Esophagus squamous epithelium (tissue), 5 donors: ENCODE measurements at places on chromosomes 16 and 17.

GRCh38 chr17:33989361-33990148 lies 265.5 kb upstream of the CCL2 start:
- DNase-seq: no peak

GRCh38 chr16:81562926-81563325 lies 118.3 kb downstream of the CMIP start:
- DNase-seq: no peak

GRCh38 chr17:3571043-3571900 lies 13.7 kb upstream of the TRPV3 start:
- no peak for DNase-seq

GRCh38 chr17:32445074-32445415 lies 735 bp downstream of the PSMD11 start:
- DNase-seq: no peak

GRCh38 chr17:41762391-41762790 lies 24.1 kb downstream of the JUP start:
- no peak for DNase-seq

DNA sequence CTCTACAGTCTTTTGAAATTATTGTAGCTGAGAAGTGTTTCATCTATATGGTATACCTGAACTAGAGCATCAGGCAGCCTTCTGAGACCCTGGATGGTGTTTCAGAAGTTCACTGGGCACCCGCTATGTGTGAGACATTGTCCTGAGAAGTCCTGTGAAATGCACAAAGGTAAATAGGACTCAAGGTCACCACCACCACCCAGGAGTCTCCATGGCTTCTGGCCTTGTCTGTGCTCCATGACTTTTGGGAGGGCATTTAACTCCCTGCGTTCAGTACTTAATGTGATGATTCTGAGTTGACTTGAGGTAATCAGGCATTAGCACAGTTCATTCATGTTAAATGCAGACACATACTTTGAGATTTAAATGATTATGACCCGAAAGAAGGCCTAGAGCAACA lies 1.1 kb downstream of the MLYCD start:
- no peak for DNase-seq

GRCh38 chr17:2064980-2065785 lies 10.3 kb downstream of the HIC1 start:
- no peak for DNase-seq

GRCh38 chr17:72699545-72699944 lies 392.9 kb downstream of the SLC39A11 start:
- DNase-seq: no peak

DNA sequence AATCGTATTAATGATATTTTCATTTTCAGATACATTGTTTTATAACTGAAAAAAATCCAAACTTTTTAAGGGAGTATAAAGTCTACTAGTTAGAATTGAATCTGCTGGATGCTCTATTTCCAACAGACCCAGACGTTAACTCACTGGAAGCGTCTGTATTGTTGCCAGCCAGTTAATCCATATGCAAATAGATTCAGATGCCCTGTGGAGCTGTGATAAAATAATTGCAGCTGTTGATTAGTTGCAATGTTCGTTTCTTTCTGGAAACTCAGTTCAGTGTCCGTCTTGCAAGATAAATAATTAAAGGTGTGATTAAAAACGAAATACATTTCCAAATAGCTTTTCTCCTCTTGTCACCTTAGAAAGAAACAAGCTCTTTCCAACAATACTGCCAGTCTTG lies 5.1 kb upstream of the GNA13 start:
- no peak for DNase-seq

DNA sequence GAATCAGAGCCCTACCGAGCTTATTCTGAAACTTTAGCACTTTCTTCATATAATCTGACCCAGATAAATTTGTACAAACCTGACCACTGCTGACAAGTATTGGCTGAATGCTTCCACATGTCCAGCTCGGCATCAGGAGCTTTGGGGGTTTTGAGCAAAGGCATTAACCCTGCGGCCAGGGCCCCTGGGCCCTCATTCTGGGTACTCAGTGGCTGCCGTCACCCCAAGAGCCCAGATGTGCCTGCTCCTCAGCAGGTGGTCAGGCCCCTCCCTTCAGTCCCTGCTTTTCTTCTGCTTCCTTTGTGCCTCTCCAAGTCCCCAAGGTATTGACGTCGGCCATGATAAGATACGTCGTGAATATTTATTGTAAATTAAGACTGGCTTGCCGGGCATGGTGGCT lies 47.3 kb upstream of the CHMP6 start:
- no peak for DNase-seq

DNA sequence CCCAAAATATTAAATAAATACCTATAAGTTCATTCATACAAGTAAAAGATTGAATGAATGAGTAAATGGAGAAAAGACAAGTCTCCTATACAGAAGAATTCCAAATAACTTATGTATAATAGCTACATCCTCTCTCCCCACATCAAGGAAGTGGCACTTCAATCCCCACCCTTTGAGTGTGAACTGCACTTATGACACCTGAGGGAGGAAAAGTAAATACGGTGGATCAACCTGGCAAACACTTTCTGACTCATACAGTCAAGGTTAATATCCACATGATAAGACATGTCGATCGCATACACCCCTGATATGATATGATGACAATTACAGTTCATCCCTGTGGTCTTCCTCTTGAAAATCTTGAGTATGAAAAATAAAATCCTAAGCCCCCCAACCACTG lies 18.0 kb downstream of the SLFN12L start:
- DNase-seq: no peak

DNA sequence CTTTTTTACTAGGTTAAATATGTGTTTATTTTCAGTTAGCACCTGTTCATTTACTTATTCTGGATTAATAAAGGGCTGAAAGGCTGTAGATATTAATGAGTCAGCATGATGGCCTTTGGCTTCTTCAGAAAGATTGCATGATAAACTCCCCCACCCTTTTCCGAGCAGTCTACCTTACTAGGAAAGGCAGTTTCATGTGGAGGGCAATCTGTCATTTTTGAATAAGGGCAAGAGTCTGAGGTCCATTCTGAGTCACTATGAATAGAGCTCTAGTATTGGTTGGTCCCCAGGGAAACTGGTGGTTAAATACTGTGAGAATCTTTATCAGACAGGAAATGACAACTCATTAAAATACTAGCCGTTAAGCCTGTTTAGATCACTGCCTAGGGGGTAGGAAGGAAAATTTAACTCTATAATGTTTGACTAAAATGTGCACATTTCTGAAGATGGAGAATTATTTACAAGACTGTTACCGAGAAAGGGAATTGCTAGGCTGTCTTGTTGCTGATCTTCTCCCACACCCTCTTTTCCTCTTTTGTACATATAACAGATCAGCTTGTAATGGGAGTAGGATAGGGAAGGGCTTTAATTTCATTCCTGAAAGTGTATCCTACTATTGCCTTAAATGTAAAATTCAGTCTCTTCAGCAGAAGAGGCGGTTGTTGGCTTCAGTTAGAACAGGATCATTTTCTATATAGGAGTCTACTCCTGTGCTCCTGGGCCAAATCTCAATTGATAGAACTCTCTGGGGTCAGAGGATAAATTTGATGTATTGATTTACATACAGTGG lies 63.3 kb downstream of the TUBD1 start:
- DNase-seq: no peak

GRCh38 chr16:86287664-86288201 lies 222.6 kb upstream of the FOXF1 start:
- no peak for DNase-seq

DNA sequence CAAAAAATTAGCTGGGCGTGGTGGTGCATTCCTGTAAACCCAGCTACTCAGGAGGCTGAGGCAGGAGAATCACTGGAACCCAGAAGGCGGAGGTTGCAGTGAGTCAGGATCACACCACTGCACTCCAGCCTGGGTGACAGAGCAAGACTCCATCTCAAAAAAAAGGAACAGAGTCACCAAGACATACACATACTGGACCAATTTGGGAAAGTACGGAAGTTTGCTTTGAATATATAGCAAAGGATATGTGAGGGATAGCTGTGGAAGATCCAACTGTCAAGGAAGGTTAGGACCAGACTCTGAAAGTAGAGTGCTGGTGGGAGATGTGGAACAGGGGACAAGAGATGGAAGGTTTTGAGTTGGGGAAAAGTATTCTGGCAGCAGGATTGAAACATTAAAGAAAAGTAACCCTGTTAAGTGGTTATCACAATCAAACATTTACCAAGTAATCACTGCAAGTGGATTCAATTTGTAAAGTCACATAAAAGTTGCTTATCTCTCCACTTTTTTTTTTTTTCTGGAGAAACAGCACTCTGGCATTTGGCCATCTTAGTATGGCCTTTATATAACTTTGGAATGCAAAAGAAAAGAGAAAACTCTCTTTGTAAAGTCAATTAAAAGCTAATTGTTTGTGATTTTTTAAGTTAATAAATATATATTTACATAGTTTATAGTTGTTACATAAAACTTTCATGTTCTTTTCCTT lies 259.4 kb upstream of the TBX2 start:
- no peak for DNase-seq

- DNase-seq: no peak
Measured at GRCh38 chr16:66695935-66696668, 441 bp downstream of the CMTM4 start.

GRCh38 chr17:74779948-74780400 lies 3.8 kb upstream of the NAT9 start:
- no peak for DNase-seq

DNA sequence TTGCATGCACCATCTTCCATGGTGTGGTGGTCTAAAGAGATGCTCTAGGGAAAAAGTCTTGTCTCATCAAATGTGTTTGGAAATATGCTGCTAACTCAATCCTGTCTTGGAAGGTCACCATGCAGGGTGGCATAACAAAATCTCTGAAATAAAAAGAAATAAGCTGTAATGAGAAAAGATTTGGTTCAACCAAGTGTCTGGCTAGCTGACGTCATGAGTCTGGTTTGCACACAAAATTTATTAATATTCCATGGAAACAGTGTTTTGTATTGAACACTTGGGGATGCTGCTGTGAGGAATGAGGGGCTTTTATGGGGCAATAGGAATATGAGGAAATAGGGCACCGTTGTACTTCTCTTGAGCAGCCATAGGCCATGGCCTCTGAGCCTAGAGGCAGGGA lies 575.7 kb upstream of the CDH5 start:
- DNase-seq: no peak

DNA sequence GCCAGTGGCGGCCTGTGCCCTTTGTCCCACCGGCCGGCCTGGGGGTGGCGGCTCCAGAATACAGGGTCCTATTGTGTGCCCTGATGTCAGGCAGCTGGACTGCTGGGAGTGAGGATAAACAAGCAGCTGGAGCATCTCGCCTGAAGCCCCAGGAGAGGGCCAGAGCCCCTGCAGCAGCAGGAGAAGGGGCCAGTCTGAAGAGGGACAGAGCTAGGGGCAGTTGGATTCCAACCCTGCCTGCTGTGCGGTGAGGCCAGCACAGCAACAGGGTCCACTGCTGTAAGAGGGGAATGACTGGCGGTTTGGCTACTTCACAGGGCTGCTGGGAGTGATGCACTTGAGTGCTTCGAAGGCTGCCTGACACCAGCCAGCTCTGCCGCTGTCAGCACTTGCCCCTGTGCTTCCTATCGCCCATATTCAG lies 25.0 kb downstream of the RAB11FIP4 start:
- DNase-seq: no peak

- DNase-seq: no peak
Measured at GRCh38 chr17:78897664-78898047, 5.3 kb downstream of the CEP295NL start.

DNA sequence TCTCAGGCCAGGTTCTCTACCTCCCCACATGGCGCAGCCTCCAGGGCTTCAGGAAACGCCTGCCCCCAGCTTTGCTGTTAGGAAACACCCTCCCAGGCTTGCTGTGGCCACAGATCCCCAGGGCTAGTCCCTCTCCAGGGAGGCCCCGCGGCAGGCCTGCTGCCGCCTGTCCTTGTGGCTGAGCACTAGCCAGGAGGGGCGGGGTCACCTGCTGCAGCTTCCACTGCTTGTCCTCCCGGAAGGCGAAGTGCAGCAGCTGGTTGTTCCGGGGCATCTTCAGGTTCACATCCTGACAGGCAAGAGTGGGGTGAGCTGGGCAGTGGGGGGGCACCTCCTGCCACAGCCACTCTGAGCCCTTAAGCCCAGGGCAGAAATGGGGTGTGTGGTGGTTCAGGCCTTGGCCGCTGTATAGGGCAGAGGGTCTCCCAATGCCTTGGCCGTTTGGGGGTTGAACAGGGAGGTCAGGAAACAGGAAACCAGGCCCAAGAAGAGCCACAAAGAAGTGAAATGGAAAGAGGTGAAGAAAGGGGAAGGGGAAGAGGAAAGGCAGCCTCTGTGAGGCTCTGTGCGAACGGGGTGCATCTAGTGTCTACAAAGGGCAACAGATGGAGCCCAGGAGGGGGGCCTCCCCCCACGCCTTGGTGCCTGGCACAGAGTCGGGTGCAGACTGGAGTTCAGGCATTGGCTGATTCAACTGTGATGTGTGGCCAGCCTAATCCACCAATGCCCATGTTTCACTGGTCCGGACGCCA lies 2.0 kb downstream of the ROGDI start:
- no peak for DNase-seq

DNA sequence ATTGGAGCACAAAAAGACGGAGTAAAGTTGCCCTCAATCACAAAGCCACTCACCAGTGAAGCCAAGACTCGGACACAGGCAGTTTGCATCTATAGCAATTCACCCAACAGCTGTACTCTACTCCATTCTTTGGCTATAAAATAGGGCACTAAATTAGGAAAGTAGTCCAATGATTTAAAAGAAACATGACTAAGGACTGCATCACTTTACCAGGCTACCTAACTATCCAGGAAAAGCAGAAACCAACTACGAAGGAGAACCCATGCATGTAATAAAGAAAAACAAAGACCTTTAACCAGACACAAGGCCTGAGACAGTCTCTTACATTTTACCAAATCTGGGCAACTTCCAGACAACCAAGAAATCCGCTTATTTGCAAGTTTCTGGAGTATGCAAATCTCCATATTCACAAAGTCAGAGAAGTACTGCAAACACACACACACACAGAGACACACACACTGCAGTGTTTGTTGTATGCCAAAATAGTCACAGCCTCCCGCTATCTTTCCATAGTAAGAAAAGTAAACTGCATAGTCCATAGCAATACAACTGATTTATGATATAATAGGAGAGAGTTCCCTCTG lies 59.8 kb downstream of the CDH11 start:
- DNase-seq: no peak

DNA sequence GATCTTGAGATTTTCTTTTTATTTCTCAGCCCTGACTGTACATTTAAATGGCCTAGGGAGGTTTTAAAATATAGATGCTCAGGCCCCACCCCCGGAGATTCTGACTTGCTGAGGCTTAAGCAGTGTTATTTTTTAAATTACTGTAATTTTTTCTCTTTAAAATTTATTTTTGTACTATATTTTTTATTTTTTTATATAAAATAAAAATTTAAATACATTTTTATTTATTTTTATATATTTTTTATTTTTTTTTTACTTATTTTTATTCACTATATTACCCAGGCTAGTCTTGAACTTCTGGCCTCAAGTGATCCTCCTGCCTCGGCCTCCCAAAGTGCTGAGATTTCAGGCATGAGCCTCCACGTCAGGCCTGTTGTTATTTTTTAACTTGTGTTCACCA lies 83.3 kb downstream of the KATNIP start:
- DNase-seq: no peak
